ENCODE measurements at places on chromosomes 5 and 9.
A peak's percentile ranks its signal among the peaks of the same experiment; 100 is the strongest.

GRCh38 chr9:93290495-93291434 is 106.8 kb downstream of the WNK2 start:
- no peak for ATAC-seq

DNA sequence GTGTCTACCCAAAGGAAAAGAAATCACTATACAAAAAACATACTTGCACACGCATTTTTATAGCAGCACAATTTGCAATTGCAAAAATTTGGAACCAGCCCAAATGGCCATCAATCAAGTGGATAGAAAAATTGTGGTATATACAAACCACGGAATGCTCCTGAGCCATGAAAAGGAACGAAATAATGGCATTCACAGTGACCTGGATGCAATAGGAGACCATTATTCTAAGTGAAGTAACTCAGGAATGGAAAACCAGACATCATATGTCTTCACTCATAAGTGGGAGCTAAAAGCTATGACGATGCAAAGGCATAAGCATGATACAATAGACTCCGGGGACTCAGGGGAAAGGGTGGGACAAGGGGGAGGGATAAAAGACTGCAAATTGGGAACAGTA is 78.4 kb downstream of the ENC1 start:
- ATAC-seq, result no peak

DNA sequence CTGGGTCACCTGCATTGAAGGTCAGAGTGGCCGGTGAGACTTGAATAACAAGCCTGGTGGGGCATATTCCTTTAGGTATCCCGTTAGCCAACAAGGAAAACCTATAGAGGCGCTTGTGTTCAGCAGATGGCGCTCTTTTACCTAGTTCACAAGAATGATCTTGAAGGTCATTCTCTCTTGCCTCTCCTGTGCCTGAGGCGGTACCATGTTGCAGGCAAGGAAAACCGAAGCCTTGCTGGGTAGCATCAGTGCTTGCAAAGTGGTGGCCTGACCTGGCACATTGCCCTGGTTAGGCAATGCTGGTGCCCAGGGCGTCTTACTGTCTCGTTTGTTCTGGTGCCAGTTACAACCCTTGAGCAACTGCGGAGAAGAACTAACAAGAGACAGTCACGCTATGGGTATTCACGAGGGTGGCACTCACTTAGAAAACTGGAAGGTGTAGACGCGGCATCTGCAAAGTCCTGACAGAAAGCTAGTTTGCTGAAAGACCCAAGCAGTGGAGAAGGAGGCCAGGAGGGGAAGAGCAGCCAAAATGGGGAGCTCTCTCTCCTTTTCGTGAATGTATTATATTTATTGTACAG is 56.7 kb downstream of the AOPEP start:
- peak; percentile 96 for ATAC-seq

GRCh38 chr5:160347448-160347847 is 23.0 kb downstream of the C1QTNF2 start:
- ATAC-seq, result no peak

DNA sequence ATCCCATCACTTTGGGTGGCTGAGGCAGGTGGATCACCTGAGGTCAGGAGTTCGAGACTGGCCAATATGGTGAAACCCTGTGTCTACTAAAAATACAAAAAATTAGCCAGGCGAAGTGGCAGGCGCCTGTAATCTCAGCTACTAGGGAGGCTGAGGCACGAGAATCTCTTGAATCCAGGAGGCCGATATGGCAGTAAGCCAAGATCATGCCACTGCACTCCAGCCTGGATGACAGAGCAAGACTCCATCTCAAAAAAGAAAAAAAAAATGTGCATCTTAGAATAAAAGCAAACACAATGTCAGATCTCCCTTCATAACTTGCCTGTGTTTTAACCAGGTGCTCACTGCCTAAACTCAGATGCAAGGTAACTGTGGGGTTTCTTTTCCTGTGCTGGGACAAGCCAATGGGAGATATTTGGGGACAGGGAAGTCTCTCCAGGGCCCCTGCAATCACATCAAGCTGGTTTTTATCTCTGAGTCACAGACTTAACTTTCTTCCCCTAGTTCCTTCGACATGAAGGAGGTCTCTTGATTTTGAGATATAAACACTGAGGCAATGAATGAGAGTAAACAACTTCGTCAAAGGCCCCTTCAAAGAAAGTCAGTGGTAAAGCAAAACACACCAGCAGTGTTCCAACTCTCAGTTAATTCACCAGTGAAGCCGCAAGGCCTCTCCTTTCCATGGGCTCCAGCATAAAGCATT is 99.1 kb downstream of the SNX18 start:
- no peak for ATAC-seq

DNA sequence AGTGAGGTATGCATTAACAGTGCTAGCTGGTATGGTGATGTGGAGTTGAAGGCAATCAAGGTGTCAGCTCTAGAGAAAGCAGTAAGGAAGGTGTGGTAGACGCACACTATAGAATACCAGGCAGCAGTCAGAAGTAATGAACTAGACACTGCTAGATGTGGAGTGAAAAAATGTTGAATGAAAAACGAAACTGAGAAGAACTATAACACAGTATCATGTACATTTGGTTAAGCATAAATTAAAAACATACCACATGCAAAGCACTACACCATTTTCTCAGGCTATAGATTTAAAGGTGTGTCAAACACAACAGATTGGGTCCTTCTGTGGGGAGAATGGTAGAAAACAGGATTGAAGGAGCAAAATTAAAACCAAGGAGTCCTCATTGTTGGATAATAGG is 15.4 kb downstream of the ZNF622 start:
- no peak for ATAC-seq

- no peak for ATAC-seq
Observed at GRCh38 chr5:81537905-81538547, 144.1 kb upstream of the ACOT12 start.

GRCh38 chr9:138050472-138051330 is 173.1 kb downstream of the CACNA1B start:
- ATAC-seq, result no peak

GRCh38 chr9:468766-469426 is 254.2 kb downstream of the DOCK8 start:
- ATAC-seq, result no peak

DNA sequence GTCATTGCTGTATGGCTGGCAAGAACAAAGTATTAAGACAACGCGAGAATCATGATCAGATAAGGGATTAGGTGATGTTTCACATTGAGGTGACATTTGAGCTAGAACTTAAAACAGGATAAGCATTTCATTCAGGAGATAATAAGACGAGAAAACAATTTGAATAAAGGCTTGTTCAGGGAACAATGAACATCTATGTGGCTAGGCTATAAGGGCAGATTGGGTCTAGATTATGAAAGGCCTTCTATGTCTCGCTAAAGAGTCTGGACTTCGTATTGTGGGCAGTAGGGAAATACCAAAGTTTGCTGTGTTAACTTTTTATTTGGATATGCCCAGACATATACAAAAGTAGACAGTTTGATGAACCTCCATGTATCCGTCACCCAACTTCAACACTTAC is 6.9 kb downstream of the MRPL22 start:
- no peak for ATAC-seq

- ATAC-seq, result no peak
Observed at GRCh38 chr9:5947912-5948311, 57.2 kb downstream of the MLANA start.

- ATAC-seq, result no peak
Observed at GRCh38 chr9:8158574-8158973, 359.0 kb upstream of the DMAC1 start.

- no peak for ATAC-seq
Observed at GRCh38 chr9:128457207-128457606, 1.4 kb downstream of the ODF2 start.

DNA sequence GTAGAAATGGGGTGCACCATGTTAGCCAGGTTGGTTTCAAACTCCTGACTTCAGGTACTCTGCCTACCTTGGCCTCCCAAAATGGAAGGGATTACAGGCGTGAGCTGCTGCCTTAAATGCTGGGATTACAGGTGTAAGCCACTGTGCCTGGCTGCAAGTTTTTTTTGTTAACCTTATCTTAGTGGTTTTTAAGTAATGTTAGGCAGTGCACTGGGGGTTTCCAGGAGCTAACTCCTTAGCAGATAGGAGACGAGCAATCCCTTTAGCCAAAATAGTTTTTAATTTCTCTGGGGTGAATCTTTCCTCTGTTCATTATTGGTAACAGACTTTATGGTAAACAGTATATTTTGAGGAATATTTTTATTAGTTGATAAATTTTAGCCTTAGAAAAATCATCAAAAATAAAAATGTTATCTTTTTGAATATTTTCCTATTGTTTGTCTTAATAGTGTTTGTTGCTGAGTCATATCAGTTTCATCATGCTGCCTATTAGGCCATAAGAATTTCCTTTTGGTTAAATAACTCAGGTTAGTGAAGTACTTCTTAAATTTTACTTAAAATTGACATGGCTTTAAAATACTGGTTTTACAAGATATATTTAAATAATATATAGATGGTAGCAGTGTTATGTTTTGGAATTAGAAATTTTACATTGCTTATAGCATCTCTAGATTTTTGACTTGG is 37.9 kb downstream of the LMNB1 start:
- no peak for ATAC-seq

GRCh38 chr5:172175263-172175719 is 12.7 kb downstream of the STK10 start:
- ATAC-seq, result peak; percentile 72

Measured in esophagus mucosa (tissue), 1 donor.